ENCODE measurements at places on chromosomes 1 and 21.

- DNase-seq, result no peak
Observed at GRCh38 chr1:212484701-212485570, 52.2 kb downstream of the NENF start.

DNA sequence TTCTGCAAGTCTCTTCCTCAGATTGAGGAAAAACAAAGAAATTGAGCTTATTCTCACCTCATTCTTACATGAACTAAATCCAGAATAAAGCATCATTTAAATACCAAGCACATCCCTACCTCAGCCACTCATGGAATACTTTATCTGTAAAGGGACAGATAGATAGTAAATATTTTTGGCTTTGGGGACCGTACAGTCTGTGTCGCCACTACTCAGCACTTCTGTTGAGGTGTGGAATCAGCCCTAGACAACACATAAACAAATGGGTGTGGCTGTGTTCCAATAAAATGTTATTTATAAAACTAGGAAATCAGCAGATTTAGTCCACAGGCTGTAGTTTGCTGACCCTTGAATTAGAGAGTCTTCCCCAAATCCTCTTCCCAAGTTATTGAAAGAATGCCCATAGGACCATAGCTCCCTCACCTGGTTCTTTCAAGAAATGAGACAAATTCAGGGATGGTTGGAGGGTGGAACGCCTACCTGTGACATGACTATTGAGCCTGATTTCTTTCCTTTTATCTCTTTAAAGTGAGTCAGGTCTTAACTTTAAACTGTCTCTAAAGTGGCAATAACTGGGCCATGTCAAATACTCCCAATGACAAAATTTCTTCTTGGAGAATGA lies 878.5 kb downstream of the USP25 start:
- DNase-seq, result no peak

- DNase-seq, result no peak
Observed at GRCh38 chr1:153771261-153771660, 3.9 kb upstream of the SLC27A3 start.

- peak; percentile 78 for DNase-seq
Observed at GRCh38 chr1:113811156-113811887, 954 bp downstream of the RSBN1 start.

- DNase-seq, result no peak
Observed at GRCh38 chr1:205515781-205516253, 11.3 kb downstream of the CDK18 start.

Measured in Karpas-422 (cell line).